ENCODE measurements at places on chromosomes 12 and 14.

- DNase-seq = no peak
Measured at GRCh38 chr14:101889366-101889765, 75.0 kb upstream of the DYNC1H1 start.

DNA sequence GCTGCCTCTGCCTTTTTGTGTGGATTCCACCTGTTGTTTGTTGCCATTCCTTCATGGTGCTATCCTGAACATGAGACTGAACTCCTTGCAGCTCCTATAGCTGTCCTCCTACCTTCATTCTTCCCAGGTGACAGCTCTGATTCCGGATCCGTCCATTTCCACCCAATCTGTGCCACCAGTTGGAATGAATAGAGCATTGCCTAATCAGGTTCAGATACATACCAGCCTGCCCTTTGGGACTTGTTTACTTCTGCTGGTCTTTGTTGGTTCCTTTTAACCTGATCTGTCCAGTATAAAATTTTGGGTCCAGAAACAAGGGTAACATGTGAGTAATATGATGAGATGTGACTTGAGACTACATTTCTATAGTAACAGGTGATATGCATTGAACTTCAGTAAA is 136.3 kb upstream of the IGF1 start:
- DNase-seq = no peak

GRCh38 chr12:99455350-99456035 is 192.1 kb upstream of the GARIN6 start:
- DNase-seq = no peak

DNA sequence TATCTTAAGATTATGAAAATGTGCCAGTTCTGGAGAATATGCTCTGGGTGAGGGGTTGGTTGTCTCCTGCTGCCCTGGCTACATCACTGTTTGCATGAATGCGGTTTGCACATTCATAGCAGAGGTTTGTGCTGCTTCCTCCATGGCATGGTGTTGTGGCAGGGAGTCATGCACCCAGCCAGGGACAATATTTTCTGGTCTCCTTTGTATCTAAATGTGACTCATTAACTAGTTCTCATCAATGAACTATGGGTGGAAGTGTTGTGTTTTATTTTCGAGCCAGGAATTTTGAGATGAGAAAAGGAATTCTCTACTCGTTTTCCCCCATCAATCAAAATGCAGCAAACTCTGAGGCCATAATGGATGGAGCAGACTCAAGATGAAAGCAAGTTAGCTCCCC is 527.3 kb downstream of the SNAPC1 start:
- no peak for DNase-seq

DNA sequence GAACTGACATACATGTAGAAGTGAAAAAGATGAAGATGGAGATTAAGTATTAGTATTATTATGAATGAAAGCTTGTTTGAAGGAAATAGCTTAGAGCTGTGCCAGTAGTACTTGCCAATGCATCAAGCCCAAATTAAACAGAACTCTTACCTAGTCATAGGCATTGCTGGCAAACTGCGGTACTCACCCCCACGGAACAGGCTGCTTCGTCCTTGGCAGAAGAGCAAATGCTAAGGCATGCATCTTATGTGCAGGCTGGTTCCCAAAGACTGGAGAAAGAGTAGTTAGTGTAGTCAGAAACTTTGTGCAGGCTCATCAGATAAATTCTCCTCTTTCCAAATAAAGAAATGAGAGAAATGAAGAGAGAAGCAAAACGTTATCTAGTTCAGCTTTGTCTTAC is 134.8 kb downstream of the CCDC59 start:
- no peak for DNase-seq

All from GM13977 (cell line).